Endothelial cell (in vitro differentiated cells): ENCODE measurements at places on chromosomes 5 and 9. TPM values are rescaled to one million over a fixed set of nuclear protein-coding genes. Genes with fewer than 3 reads are reported as not detected.

DNA sequence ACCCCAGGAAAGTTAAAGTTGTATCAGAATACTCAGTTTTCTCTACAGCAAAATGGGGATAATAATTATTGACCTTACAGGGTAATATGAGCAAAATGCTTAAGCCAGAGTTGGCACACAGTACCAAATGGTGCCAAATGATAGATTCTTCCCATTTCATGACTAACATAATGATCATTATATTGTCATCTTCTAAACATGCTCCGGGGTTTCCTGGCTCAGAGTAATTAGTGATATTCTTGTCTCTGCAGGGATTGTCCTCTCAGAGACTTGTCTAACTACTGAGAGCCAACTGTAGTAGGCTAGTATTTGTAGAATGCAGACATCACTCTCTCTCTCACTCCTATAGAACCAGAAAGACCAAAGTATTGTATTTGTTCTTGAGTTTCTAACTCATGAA lies 25.2 kb upstream of the PPP2R2B start:
- no peak overlapping the region for H3K27ac ChIP-seq
- no peaks in the 10 kb centered on the region for H3K36me3 ChIP-seq
- peaks cover 3% of the 10 kb centered on the region for H3K27me3 ChIP-seq
- DNase-seq: no peak
- no peak overlapping the region for H3K4me3 ChIP-seq

GRCh38 chr5:37994729-37995128 lies 154.9 kb upstream of the GDNF start:
- no peak overlapping the region for H3K4me3 ChIP-seq
- H3K36me3 ChIP-seq: no peaks in the 10 kb centered on the region
- H3K27ac ChIP-seq: no peak overlapping the region
- no peaks in the 10 kb centered on the region for H3K4me1 ChIP-seq

DNA sequence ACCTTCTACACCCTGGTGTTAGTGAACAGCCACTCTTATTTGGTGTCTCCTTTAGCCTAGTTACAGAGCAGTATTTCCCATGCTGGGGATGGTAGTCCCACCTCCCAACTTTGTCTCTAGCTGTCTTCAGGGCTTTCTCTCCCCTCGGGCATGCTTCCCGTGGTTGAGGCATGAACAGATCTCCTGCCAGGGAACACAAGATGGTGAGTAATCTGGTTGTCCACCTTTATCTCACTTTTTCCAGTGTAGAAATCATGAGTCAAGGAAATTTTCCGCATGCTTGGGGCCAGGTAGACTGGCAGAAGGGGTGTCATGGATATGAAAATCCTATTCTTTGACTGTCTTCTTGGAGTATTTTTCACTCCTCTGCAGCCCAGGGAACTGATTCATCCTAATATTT lies 532.9 kb downstream of the ANXA1 start:
- no peak overlapping the region for H3K4me3 ChIP-seq
- no peaks in the 10 kb centered on the region for H3K4me1 ChIP-seq
- H3K27ac ChIP-seq: no peak overlapping the region

GRCh38 chr5:77010243-77010642 lies 20.0 kb upstream of the AGGF1 start:
- H3K27me3 ChIP-seq: no peaks in the 10 kb centered on the region
- H3K4me1 ChIP-seq: peaks cover 3% of the 10 kb centered on the region
- no peak overlapping the region for H3K27ac ChIP-seq
- no peak overlapping the region for H3K4me3 ChIP-seq
- DNase-seq: no peak
- H3K36me3 ChIP-seq: no peaks in the 10 kb centered on the region

DNA sequence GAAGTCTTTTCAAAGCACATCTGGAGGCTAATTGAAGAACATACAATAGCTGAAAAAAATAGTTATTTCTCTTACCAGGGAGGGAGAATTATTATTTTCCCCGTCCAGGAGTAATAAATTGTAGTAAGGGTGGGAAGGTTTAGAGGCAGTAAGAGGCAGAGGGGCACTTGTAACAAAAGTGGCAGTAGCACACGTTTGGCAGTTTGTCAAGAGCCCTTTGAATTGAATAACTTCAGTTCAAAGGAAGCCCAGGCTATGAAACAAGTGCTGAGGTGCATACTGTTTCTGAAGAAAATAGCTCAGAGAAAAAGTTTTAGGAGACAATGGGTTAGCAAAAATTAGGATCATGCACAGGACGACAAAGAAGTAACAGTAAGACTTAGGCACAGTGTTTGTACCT lies 451.3 kb downstream of the LRRC70 start:
- H3K27ac ChIP-seq: no peak overlapping the region
- no peak for DNase-seq
- peaks cover 1% of the 10 kb centered on the region for H3K27me3 ChIP-seq

DNA sequence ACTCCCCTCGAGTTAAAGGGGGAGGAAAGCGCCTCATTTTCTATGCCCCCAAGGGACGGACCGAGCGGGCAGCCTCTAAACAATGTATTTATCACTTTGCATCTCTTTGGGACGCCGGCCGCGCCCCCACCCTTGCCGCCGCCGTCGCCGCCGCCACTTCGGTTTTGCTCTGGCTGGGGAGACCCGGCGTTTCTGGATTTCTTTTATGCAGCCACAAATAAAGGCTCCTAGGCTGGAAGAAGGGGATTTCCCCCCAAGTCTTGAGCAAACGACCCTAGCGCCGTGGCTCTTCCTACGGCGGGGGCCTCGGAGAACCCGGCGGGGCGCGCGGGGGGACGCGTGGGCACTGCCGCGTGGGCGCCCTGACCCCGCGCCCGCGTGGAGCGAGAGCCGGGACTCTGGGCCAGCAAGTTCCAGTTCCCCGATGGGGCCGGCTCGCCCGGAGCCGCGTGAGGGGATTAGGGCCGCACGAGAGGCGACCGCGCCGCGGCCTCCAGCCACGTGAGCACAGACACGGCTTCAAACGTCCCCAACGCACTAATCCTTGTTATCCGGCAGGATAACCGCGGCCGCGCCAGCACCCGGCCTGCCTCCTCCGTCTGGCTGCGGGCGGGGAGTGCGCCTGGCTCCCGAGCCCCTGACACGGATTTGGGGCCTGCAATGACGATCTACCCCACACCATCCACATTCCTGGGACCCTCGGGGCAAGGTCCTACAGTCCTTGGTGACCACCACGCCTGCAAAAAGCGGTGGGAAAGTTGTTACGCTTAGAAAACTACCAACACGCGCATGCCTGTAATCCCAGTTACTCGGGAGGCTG lies 7.9 kb upstream of the NEUROG1 start:
- peaks cover 14% of the 10 kb centered on the region for H3K4me1 ChIP-seq
- peaks cover 38% of the 10 kb centered on the region for H3K27me3 ChIP-seq
- DNase-seq: no peak
- peak overlapping the region; percentile 87 for H3K4me3 ChIP-seq

DNA sequence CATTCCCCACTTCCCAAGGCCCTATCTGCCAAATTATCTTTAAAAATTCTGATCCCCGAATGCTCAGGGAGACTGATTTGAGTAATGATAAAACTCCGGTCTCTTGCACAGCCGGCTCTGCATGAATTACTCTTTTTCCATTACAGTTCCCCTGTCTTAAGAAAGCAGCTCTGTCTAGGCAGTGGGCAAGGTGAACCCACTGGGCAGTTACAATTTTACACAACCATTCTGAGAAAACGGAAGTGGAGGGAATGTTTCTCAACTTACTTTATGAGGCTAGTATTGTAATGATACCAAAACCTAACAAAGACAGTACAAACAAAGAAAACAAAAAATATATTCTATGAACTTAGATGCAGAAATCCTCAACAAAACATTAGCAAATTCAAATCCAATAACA lies 100.0 kb downstream of the MCTP1 start:
- H3K36me3 ChIP-seq: no peaks in the 10 kb centered on the region
- no peak overlapping the region for H3K27ac ChIP-seq
- no peaks in the 10 kb centered on the region for H3K4me1 ChIP-seq
- H3K27me3 ChIP-seq: no peaks in the 10 kb centered on the region
- DNase-seq: no peak
- no peak overlapping the region for H3K4me3 ChIP-seq

GRCh38 chr9:124198331-124198730 lies 59.4 kb upstream of the NEK6 start:
- H3K27ac ChIP-seq: no peak overlapping the region
- H3K36me3 ChIP-seq: no peaks in the 10 kb centered on the region

GRCh38 chr5:169445191-169445590 lies 138.4 kb upstream of the SPDL1 start:
- no peaks in the 10 kb centered on the region for H3K36me3 ChIP-seq
- peaks cover 6% of the 10 kb centered on the region for H3K4me1 ChIP-seq
- no peak overlapping the region for H3K4me3 ChIP-seq
- no peak overlapping the region for H3K27ac ChIP-seq

- no peak for DNase-seq
- H3K27ac ChIP-seq: no peak overlapping the region
- peaks cover 2% of the 10 kb centered on the region for H3K4me1 ChIP-seq
- peaks cover 2% of the 10 kb centered on the region for H3K27me3 ChIP-seq
- no peak overlapping the region for H3K4me3 ChIP-seq
These were observed 90.4 kb downstream of the CARTPT start for GRCh38 chr5:71809446-71809845.

- peaks cover 1% of the 10 kb centered on the region for H3K27me3 ChIP-seq
- peaks cover 10% of the 10 kb centered on the region for H3K4me1 ChIP-seq
- DNase-seq: peak; percentile 72
- H3K36me3 ChIP-seq: peaks cover 8% of the 10 kb centered on the region
These were observed 105.4 kb upstream of the FER start for GRCh38 chr5:108642170-108642906.

DNA sequence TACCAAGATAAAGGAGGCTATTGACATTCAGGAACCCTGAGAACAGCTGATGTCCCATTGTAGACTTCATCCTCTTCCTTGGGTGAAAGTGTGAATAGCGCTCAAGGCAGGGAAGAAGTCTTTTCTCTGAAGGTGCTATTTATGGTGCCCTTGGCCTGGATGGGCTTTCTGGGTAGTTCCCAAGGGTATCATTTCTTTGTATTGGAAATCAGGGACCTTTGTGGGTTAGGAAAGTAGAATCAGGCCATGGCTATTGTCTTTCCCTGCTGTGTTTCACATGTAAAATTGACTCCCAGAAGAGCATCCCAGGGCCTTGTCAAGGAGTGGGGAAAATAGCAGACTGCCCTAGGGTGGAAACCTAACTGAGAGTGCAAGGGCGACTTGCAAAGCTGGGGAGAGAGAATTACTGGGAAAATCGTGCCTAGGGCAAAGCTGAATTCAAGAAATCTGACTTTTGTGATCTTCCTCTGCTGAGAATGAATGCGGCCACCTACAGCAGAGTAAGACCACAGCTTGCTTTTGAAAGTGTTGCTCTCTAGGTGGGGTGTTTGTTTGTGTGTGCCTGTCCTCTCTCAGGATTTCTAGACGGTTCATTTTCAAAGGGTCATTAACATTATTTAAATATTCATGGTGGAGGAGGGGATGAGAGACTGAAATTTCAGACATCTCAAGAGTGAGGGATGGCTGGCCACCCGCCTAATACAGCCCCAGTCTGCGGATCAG lies 160.6 kb downstream of the C9orf152 start:
- H3K4me3 ChIP-seq: peak overlapping the region; percentile 94

- peaks cover under 1% of the 10 kb centered on the region for H3K27me3 ChIP-seq
- no peak overlapping the region for H3K27ac ChIP-seq
- H3K4me1 ChIP-seq: peaks cover 4% of the 10 kb centered on the region
- no peak for DNase-seq
These were observed 166.3 kb downstream of the TMEM167A start for GRCh38 chr5:82910905-82911304.

- peaks cover 4% of the 10 kb centered on the region for H3K4me1 ChIP-seq
- H3K27ac ChIP-seq: no peak overlapping the region
- no peak for DNase-seq
- H3K36me3 ChIP-seq: no peaks in the 10 kb centered on the region
These were observed 62.8 kb upstream of the CDH6 start for GRCh38 chr5:31130676-31131075.

DNA sequence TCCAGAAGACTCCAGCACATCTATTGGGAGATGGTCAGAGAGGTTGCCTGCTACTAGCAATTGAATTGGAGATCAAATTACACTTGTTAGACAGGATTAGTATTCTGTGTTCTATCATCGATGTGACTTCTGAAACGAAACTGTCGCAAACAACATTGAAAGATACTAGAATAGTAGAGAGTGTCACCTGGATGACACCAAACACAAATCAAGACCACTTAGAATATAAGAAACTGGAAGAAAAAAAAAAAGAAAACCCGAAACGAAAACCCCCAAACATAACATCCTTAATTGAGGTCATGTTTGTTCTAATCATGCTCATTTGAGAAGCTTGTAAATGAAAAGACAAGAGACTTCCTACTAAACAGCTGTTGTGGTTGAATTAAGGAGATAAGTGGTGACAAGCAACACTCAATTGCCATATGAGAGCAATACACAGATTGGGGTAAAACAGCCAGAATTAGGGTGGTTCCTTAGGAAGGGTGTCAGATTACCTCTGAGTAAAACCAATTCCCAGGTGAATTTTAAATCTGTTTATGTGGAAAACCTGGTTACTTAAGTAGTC lies 97.6 kb downstream of the BASP1 start:
- H3K27ac ChIP-seq: no peak overlapping the region
- no peaks in the 10 kb centered on the region for H3K36me3 ChIP-seq
- H3K27me3 ChIP-seq: no peaks in the 10 kb centered on the region
- H3K4me1 ChIP-seq: peaks cover 8% of the 10 kb centered on the region

GRCh38 chr5:148685520-148686134 lies 31.3 kb upstream of the HTR4 start:
- H3K27me3 ChIP-seq: no peaks in the 10 kb centered on the region
- H3K4me1 ChIP-seq: peaks cover 6% of the 10 kb centered on the region
- H3K27ac ChIP-seq: no peak overlapping the region
- H3K36me3 ChIP-seq: no peaks in the 10 kb centered on the region
- DNase-seq: no peak

DNA sequence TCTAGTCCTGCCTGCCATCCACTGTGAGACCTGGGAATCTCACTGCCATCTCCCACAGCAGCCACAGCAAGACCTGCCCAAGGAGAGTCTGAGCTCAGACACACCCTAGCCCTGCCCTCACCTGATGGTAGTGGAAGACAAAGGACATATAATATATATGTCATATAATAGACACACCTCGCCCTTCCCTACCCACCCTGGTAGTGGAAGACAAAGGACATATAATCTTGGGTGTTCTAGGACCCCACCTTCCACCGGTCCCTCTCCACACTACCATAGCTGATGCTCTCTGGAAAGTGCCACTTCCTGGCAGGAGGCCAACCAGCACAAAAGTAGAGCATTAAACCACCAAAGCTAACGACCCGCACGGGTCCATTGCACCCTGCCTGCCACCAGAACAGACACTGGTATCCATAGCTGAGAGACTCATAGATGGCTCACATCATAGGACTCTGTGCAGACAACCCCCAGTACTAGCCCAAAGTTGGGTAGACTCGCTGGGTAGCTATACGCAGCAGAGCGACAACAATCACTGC lies 545.6 kb downstream of the CAAP1 start:
- no peaks in the 10 kb centered on the region for H3K27me3 ChIP-seq
- no peak overlapping the region for H3K4me3 ChIP-seq
- DNase-seq: no peak
- no peaks in the 10 kb centered on the region for H3K36me3 ChIP-seq

- H3K36me3 ChIP-seq: no peaks in the 10 kb centered on the region
- H3K4me1 ChIP-seq: peaks cover 6% of the 10 kb centered on the region
- no peak overlapping the region for H3K4me3 ChIP-seq
- peaks cover 23% of the 10 kb centered on the region for H3K27me3 ChIP-seq
- no peak overlapping the region for H3K27ac ChIP-seq
These were observed 897 bp downstream of the AHRR start for GRCh38 chr5:322281-322941.

Gene UGT3A2
- 7.2 TPM for total RNA-seq

Gene PTGDS
- total RNA-seq: not detected

Gene CCDC107
- total RNA-seq: 13.5 TPM

Gene KIF12
- total RNA-seq: 0.26 TPM

Gene PCSK5
- 3.1 TPM for total RNA-seq

Gene PCDHGA12
- 3.8 TPM for total RNA-seq

Gene SAPCD2
- total RNA-seq: 1.0 TPM

Gene WNT8A
- total RNA-seq: 0.69 TPM
